ENCODE measurements at places on chromosomes 11 and 22.

DNA sequence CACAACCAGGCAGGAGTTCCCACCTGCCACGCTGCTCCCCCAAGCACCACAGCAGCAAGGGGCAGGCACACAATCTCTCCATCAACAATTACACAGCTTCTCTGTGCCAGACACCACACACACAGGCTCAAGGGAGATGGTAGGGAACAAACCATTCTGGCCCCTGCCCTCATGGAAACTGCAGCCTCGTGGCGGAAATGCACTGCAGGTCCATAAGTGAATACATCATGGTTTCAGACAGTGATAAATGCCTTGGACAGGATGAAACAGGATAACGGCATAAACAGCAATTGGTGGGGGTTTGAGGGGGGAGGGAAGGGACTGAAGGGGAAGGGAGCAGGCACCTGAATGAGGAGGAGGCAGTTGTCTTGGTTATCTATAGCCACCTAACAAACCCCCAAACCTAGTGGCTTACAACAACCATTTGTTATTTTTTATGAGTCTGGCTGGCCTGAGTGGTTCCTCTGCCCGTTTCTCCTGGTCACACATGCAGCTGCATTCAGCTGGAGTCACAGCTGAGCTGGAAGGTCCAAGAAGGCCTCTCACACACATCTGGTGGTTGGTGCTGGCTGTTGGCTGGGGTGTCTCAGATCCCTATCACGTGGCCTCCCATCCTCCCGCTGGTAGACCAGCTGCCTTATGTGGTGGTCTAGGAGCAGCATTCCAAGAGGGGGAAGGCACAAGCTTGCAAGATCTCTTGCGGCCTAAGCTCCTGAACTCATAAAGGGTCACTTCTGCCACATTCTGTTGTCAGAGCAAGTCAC is 15.0 kb upstream of the YWHAH start:
- DNase-seq: no peak

DNA sequence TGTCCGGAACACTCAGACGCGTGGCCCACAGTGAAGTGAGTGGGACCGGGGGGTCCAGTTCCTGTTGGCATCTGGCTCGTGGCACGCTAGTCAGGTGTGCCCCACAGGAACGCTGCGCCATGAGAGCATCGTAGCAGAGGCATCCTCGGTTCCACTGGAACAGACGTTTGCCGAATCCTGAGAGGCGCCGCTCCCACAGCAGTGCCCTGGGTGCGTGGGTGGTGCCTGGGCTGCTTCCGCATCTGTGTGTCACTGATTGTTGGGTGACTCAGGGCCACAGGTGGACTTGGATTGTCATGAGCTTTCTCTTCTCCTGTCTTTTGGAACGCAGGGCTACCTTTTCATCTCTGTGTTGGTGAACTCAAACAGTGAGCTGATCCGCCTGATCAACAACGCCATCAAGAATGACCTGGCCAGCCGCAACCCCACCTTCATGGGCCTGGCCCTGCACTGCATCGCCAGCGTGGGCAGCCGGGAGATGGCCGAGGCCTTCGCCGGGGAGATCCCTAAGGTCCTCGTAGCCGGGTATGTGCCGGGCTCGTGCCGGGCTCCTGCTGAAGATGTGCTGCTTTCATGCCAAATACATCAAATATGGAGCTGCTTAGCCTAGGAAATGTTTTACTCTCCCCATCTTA is 46.2 kb downstream of the AP2A2 start:
- DNase-seq: no peak

GRCh38 chr11:24859801-24860300 is 363.0 kb downstream of the LUZP2 start:
- DNase-seq: no peak

GRCh38 chr11:81705283-81705682 is 1028.4 kb downstream of the FAM181B start:
- no peak for DNase-seq

- DNase-seq: no peak
These were observed 2.8 kb downstream of the PARVB start for GRCh38 chr22:44026630-44027511.

GRCh38 chr11:110376711-110377324 is 52.9 kb upstream of the FDX1 start:
- DNase-seq: peak; percentile 79

DNA sequence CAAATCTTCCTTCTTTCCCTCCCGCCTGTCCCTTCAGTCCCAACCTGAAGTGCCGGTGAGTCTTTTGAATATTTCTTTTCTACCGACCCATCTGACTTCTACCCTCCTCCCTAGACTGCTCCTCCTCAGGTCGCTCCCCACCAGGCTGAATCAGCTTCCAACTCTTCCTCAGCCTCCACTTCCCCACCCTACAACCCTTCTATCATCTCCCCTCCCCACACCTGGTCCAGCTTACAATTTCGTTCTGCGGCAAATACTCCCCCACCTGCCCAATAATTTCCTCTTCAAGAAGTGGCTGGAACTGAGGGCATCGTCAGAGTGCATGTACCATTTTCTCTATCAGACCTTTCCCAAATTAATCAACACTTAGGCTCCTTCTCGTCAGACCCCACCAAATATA is 2.5 kb upstream of the NDUFC2 start:
- DNase-seq: no peak

DNA sequence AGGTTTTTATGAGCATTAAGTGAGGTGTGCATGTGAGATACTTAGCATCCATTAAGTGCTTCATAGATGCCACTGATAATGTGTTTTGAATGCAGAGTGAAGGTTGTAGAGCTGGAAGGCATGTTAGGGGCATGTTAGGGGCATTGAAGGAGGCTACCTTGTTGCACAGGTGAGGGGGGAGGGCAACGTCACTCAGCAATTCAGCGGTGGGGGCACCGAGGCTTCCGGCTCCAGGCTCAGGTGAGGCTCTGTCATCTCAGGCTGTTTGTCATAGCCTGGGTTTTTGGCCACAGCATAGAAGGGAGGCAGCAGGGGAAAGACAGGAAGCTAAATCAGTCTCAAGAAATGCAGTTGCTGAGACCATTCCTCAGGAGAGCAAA is 299.0 kb downstream of the NTM start:
- DNase-seq: no peak

DNA sequence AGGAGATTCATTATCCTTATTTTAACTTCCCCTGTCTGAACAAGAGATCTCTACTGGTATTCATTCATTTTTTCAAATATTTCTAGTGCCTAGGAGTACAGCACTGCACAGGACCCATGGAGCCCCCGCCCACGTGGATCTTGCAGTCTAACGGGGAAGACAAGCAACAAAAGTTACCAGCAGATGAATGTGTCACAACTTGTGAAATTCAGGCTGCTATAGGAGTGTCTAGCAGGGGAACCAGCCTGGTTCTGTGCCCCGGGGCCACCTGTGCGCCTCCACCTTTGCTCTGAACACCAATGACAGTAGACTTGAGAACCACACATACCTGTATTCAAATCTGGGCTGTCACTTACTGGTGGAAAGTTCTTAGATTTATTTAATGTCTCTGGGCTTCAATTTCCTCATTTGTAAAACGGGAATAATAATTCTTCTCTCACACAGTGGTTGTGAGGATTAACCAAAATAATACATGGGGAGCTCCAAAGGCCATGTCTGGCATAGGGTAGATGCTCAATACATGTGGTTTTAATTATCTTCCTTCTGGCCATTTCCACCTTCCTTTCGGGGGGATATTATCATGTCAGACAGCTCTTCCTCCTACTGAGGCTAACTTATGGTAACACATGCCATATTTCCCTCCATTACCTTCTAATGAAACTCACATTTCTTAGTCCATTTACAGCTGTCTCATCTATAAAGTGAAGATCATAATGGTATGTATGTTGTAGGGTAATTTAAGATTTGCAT is 17.8 kb downstream of the POU2AF1 start:
- no peak for DNase-seq

DNA sequence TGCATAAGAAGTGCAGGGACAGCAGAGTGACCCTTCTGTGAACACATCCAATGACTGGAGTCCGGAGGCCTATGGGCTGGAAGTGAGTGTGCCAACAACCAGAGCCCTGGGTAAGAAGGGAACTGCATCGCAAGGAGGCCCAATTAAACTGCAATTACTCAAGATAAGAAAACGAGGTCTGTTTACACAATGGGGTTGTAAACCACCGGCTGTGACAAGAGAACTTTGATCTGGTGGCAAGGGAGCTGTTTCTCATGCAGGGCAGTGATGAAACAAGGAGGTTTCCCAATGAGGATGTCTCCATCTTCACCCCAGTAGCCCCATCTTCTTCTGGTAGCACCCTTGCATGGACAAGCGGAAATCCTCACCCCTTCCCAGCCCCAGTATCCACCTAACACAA is 21.5 kb downstream of the ETS1 start:
- no peak for DNase-seq

GRCh38 chr11:70733327-70734325 is 335.3 kb downstream of the CTTN start:
- no peak for DNase-seq

DNA sequence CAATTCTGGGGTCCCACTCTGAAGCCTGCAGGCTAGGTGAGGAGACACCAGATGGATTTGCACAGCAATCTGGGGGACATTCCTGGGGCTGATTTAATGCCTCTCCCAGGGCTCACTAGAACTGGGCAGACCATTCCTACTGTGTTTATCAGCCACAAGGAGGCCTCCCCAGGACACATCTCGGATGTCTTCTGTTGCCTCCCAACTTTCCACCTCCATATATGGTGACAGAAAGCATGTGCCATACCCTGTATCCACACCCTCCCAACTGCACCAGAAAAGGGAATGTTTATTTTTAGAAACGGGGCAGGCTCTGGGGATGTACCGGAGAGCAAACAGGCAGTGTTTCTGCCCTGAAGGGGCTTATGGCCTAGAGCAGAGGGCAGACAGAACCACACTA is 181.8 kb downstream of the CSNK2A3 start:
- DNase-seq: no peak

Measured in urothelium cell line (cell line).